Renal cortical epithelial cell (primary cell): ENCODE measurements at places on chromosomes 11 and 22. TPM values are rescaled to one million over a fixed set of nuclear protein-coding genes. Genes with fewer than 3 reads are reported as not detected.

DNA sequence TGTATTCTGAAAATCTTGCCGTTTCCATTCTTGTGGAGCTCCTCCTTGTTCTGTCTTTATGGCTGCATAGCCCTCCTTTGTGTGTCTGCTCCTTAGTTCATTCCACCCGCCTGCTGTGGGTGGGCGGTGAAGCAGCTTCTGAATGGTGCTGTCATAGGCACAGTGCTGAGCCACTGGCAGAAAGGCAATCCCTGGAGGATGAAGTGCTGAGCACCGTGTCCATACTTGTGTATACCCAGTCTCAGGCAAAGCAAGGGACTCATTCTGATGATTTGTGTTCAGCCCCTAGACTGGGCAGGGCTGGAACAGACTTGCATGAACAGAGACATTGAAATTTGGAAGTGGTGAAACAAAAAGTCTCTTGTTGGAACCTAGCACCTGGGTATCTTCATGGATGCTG lies 134.9 kb downstream of the MYO18B start:
- no peak for DNase-seq

DNA sequence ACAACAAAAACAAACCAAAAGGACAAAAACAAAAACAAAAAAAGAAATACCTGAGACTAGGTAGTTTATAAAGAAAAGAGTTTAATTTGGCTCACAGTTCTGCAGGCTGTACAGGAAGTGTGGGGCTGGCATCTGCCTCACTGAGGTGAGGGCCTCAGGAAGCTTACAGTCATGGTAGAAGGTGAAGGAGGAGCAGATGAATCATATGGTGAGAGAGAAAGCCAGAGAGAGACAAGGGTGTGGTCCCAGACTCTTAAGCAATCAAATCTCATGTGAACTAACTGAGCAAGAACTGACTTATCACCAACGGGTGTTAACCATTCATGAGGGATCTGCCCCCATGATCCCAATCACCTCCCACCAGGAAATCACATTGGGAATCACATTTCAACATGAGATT lies 58.8 kb upstream of the ZBED5 start:
- DNase-seq, result no peak

DNA sequence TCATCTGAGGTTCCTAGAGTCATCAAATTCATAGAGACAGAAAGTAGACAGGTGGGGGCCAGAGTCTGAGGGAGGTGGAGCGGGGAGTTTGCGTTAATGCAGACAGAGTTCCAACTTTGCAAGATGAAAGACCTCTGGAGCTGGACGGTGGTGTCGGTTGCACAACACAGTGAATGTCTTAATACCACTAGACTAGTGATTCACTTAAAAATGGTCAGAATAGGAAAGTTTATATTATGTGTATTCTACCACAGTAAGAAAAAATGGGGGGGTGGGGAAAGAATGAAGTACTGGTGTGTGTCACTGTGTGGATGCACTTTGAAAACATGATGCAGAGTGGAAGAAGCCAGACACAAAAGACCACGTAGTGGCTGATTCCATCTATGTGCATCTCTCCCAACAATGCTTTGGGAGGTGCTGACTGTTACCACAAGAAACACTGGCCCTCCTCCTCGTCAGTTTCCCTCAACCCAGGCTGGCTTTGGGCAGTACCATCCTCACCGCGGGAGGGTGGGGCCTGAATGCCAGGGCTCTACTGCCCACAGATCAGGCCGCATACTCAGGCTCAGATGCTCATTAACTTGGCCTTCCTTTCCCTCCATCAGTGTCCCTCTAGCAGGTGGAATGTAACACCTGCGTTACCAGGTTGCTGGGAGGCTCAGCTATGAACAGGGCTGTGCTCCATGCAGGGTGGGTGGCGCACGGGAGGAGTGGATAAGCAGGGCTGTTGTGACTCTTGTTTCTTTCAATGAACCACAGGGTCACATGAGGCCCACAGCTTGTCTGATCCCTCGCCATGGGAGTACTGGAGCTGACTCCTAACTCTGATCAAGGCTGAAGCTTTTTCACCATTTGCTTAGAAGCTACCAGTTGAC lies 297.0 kb downstream of the CTTN start:
- DNase-seq, result no peak

Gene MRGPRX4
- not detected in 2 replicates for total RNA-seq

GRCh38 chr22:33303099-33303498 lies 244.9 kb upstream of the SYN3 start:
- no peak for DNase-seq

DNA sequence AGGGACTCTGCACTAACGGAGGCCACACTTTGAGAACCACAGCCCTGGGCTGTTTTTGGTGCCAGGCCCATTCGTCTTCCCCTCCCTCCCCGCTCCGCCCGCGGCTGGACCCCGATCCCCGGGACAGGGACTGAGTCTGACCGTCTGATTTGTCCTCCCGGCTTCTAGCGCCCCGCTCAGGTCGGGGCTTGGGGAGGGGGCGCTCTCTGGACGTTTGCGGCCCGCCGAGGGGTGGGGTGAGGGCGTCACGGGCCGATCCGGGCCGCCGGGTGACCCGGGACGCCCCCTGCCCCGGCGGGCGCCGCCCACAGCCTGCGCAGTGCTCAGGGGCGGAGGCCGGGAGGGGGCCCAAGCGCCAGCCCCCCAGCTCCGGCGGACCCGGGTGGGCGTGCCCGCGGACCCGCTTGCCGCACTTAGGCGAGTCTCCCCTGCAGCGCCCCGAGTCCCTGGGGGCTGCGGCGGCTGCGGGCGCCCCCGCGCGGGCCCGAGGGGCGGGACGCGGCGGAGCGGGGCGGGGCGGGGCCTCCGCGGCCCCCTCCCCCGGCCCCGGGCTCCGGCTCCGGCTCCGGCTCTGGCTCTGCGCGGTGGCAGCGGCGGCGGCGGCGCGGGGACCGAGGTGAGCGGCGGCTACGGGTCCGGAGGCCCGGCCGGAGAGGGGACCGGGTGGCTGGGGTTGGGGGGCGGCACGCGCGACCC lies 33.7 kb upstream of the PRR5 start:
- no peak for DNase-seq

DNA sequence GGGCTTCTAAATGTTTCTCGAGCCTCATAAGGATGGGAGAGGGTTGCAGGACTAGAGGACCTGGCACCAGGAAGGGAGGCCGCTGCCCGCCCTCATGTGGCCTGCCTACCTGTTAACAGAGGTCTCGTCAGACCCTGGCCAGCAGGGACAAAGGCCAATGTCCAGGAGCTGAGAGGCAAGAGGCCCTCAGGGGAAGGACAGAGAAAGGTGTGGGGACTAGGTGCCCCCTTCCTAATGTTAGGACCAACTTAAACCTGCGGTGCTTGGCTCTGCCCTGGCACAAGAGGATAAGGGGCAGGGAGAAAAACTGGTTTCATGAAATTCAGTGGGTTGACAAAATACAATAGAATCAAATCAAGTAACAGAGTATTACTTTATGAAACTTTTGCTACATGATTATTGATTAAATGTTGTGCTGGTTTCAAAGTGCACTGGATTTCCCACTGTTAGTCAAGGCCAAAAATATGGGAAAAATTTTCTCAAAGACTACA lies 20.0 kb upstream of the SYT12 start:
- no peak for DNase-seq

Gene TUB
- under 0.01 and 0.55 TPM in 2 replicates for total RNA-seq

GRCh38 chr22:21918466-21919185 lies 34.0 kb downstream of the PPM1F start:
- no peak for DNase-seq

Gene DMC1
- total RNA-seq, result 2.0 and 3.6 TPM in 2 replicates

DNA sequence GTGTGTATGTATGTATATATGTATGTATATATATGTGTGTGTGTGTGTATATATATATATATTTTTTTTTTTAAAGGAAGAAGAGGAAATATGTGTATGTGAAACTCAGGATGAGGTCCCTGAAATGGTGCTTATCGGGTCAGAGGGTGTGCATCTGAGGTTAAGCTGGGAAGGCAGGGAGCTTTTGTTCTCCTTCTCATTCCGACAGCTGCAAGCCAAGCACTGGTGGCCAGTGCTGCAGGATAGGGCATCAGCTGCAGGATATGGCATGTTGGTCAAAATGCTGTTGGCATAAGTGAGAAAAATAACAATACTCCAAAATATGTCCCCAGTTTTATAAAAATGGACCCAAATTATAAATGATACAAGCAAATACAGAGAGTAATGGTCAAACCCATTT lies 7.4 kb downstream of the SNRPD3 start:
- no peak for DNase-seq

GRCh38 chr11:116108161-116108560 lies 603.9 kb upstream of the CADM1 start:
- no peak for DNase-seq

Gene LDHA
- 1,349 and 2,674 TPM in 2 replicates for total RNA-seq

DNA sequence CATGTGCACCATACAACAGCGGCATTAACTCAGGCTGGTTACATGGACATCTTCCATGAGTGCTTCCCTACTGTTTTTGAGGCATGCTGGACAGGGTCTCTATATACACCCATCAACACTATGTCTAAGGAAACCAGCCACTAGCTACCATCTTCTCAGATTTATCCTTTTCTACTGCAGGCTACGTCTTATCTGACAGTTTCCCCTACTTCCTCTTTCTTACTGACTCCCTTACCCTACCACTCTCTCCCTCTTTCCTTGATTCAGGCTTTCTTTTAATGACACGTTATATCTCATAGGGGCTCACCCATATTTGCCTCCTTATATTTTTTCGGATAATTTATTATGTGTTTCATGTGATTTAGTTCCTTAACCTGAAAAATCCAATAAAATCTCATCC lies 41.8 kb downstream of the DDI1 start:
- DNase-seq, result no peak

GRCh38 chr11:124788521-124788920 lies 11.7 kb downstream of the MSANTD2 start:
- peak; percentile 8 for DNase-seq

GRCh38 chr11:27228906-27229290 lies 134.1 kb downstream of the CCDC34 start:
- DNase-seq, result no peak

DNA sequence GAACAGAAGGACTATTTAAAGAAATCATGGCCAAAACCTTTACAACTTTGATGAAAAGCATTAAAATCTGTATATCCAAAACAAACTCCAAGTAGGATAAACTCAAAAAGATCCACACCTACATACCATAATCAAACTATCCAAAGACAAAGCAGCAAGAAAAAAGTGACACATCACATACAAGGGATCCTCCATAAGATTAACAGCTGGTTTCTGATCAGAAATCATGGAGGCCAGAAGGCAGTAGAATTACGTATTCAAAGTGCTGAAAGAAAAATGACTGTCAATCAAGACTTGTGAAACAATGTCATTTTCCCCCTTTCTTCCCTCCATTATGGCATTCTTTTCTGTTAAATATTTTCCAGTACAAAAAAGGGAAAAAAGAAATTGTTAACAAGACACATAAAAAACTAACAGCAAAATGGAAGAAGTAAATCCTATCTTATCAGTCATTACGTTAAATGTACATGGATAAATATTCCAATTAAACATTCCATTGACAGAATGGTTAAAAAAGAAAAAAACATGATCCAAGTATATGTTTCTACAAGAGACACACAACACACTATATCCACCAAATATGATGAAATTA lies 34.2 kb upstream of the ARHGAP32 start:
- no peak for DNase-seq

Gene RNF26
- total RNA-seq, result 3.0 and 16.3 TPM in 2 replicates

DNA sequence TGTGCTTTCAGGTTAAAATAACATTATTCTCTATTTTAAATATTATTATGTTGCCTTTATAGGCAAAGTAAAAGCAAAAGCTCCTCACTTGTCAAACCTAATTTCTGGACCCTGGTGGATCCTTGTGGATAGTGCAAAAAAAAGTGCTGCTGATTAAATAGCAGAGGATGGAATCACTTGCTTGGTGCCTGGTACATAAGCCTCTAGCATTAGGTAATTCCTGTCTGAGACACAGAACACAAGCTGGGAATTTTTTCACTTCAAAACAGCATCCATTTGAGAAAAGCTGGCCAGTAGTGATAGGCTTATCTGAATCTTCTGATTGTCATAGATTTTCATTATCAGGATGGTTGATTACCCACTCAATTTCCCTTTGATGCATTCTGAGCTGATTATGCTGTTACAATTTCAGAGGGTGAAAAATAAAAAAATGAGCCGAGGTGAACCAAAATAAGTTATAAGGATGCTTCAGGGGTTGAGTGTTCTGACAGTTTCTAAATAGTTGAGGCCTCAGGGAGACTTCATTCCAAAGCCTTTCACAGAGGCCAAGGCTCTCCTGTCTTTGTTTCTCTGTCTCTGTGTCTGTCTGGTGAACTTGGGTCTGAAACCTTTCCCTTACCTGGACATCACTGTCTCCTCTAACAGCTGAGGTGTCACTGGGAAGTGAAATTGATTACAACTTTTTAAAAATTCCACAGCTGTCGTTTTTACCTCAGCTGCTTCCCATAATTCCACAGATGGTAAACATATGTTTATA lies 242.9 kb downstream of the NELL1 start:
- no peak for DNase-seq

Gene SCGB2A2
- not detected in 2 replicates for total RNA-seq

Gene CADM1
- 12.7 and 65.4 TPM in 2 replicates for total RNA-seq

- no peak for DNase-seq
Measured at GRCh38 chr11:69051381-69052342, 2.9 kb downstream of the TPCN2 start.

DNA sequence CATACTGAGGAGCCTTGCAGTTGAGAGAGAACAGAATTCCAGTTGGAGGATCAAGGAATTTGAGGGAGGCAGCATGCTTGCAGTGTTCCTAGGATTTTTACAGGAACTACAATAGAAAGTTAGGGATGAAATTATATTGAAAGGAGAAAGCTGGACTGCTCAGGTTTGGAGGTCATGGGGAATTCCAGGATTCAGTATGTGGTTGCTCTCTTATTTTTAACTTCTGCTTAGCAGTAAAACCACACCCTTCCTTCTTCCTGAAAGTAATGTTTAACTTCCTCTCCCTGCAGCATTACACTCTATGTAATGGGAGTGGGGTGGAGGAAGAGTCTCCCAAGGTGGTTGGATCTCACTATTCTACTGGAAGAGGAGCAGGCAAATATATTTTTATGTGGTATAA lies 31.3 kb downstream of the CTNND1 start:
- DNase-seq, result peak; percentile 88

Gene OR8D4
- not detected in 2 replicates for total RNA-seq

GRCh38 chr11:27041141-27041899 lies 705 bp downstream of the BBOX1 start:
- DNase-seq, result peak; percentile 24
